ENCODE measurements at places on chromosomes 12 and 14. TPM values are rescaled to one million over a fixed set of nuclear protein-coding genes. Genes with fewer than 3 reads are reported as not detected.

OR8S1 gene
- not detected for total RNA-seq

VRTN gene
- total RNA-seq: not detected

VCPKMT gene
- 11.4 TPM for total RNA-seq

NRIP2 gene
- not detected for total RNA-seq

AQP2 gene
- total RNA-seq: not detected

EEA1 gene
- total RNA-seq: 20.8 TPM

KCNC2 gene
- total RNA-seq: not detected

RASSF9 gene
- total RNA-seq: not detected

CCDC177 gene
- total RNA-seq: not detected

RAD9B gene
- 1.9 TPM for total RNA-seq

SLC10A1 gene
- total RNA-seq: not detected

EXOC3L4 gene
- total RNA-seq: not detected

SDR9C7 gene
- total RNA-seq: not detected

DBX2 gene
- total RNA-seq: not detected

CPNE6 gene
- total RNA-seq: not detected

EXD2 gene
- 9.4 TPM for total RNA-seq

DEPDC4 gene
- 3.7 TPM for total RNA-seq

TSPAN19 gene
- not detected for total RNA-seq

PARP2 gene
- 45.7 TPM for total RNA-seq

SLCO1C1 gene
- total RNA-seq: not detected

EIF2S3B gene
- 3.3 TPM for total RNA-seq
